ENCODE measurements at places on chromosomes 2 and 18.

DNA sequence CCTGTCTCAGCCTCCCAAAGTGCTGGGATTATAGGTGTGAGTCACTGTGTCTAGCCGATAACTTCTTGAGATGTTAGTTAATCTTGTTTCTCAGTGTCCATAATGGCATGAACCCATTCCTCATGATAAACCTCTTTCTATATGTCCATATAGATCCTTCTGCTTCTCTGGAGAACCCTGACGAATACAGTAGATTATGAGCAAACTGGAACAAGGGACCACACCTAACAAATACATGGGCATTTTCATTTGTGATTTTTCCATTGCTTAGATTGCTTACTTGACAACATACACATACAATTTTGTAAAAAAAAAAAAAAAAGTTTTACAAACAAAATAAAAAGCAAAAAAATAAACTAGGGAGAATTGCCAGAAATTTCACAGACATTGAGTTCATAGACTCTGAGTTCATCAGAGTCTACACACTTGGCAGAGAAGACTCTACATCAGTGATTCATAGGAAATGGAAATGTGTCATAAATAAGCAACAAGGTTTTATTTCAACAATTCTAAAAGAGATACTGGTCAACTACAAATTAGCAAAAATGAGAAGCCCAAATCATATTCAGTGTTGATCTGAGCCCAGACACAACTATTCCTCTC is 96.7 kb downstream of the GALR1 start:
- no peak for DNase-seq

DNA sequence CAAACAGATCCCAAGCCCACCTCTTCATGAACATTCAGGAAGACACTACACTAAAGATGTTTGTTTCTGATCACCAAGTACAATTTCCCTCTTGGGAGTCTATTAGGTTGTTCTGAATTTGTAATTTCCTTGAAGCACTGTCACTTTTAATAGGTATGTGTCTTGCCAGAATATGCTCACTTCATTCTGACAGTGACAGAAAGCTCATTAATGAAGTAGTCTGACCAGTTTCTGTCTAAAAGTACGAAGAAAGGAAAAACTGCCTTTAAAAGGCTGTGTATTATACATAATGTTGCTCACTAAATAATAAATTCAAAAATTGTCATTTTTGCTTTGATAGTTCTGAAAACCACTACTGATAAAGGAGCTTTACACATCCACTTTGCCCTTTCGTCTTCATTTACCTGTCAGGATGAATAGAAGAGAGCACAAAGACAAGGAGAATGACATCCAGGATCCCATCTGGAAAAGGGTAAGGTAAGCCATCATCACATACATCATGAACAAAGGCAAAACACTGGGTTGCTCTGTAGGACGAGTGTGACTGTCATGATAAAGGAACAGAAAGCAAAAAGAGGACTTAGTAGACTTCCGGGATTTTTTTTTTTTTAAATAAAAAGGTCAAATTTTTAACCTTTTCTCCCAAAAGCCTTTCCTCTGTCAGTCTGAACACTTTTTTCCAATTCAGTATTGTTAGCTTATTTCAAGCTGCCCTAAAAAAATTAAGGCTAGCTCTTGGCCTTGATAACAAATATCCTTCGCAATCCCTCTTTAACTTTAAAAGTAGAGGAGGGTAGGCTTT is 103.4 kb downstream of the METTL8 start:
- DNase-seq: no peak

- DNase-seq: no peak
Observed at GRCh38 chr2:128269990-128270671, 48.5 kb downstream of the HS6ST1 start.

GRCh38 chr18:46771141-46771540 is 14.3 kb upstream of the ST8SIA5 start:
- DNase-seq: no peak

- peak; percentile 65 for DNase-seq
Observed at GRCh38 chr18:32552421-32553030, 81.8 kb upstream of the GAREM1 start.

GRCh38 chr18:39241534-39241933 is 1675.9 kb upstream of the CELF4 start:
- no peak for DNase-seq

- no peak for DNase-seq
Observed at GRCh38 chr2:35443087-35443486, 912.5 kb upstream of the CRIM1 start.

DNA sequence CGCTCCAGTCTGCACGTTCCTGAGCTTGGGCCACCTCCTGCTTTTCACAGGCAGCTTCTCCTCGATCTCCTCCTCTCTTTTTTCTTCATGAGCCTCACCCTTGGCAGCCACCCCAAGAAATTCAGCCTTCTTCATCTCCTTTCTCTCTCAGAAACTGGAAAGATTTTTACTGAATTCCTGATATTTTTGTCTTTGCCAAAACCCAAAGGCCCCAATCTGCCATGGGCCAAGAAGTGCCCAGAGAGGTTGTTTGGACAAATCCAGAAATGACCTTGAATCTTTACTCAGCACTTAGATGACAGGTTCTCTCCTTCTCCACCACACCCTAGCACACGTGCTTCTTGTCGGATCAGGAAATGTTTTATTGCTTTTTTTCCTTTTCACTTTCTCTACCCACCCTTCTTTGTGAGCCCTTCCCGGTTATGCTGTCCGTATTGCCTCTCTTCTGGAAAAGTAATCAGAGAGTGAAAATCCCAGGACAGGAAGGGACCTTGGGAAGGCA is 134.5 kb upstream of the TNP1 start:
- no peak for DNase-seq

- DNase-seq: no peak
Observed at GRCh38 chr2:84971510-84972206, 697 bp downstream of the KCMF1 start.

DNA sequence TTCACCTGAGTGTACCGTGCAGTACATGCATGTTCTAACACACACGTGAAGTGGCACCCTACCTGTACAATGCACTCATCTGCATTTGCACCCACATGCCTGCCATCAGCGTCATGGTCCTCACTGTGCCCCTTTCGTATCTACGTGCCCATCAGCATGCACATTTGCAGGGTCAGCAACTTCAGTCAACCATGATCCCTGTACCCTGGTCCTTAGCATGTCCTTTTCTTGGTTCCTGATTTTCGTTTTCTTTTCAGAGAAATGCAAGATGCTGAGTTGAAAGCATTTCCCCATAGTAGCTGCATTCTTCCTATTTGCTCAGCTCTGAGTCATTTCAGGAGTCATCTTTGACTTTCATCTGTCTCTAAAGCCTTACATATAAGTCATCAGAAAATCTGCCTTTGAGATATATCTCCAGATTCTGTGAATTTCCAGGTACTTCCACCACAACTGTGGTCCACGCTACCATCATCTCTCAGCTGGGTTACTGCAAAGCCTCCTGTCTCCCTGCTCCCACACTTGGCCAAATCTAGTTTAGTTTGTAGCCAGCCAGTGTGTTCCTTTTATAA is 14.7 kb upstream of the PUM2 start:
- no peak for DNase-seq

DNA sequence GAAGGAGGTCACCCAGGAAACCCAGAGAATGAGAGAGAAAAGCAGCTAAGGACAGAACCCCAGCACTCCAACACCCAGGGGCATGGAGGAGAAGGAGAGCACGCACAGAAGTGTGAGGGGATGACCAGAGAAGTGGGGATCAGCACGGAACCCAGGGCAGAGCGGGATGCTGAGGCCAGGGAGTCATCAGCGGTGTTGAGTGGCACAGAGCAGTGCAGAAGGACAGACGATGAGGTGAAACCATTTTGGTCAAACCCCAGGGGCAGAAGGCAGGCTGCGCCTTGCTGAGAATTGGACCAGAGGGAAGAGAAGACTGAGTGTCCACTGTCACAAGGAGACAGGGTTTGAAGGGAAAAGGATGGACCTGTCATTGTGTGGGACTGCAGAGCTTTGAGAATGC is 23.4 kb upstream of the ASB18 start:
- no peak for DNase-seq

GRCh38 chr2:56047136-56047535 is 123.6 kb upstream of the EFEMP1 start:
- no peak for DNase-seq

DNA sequence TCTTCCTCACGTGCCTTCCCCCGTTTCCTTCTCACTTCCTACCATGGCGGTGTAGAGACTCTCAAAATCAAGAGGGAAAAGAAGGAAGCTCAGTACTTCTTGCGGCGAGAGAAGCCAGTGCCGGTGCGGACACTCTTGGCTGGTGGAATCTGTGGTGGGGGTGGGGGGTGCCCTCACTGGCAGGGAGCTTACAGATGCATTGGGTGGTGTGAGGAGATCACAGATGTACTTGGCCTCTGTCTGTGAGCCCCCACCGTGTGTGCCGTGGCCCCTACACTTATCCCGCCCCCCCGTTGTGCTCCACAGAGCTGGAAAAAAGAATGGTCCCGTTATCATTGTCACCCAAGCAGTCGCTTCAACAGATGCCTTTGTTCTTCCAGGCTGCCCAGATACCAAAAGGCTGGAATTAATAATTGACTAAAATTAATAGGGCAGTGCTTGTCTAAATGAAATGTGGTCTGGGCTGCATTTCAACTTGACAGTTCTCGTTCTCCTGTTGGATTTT is 79.8 kb downstream of the VAPA start:
- DNase-seq: no peak

GRCh38 chr2:128155970-128156369 is 65.0 kb downstream of the UGGT1 start:
- no peak for DNase-seq

- DNase-seq: peak; percentile 17
Observed at GRCh38 chr2:144230448-144231085, 289.4 kb downstream of the ZEB2 start.

DNA sequence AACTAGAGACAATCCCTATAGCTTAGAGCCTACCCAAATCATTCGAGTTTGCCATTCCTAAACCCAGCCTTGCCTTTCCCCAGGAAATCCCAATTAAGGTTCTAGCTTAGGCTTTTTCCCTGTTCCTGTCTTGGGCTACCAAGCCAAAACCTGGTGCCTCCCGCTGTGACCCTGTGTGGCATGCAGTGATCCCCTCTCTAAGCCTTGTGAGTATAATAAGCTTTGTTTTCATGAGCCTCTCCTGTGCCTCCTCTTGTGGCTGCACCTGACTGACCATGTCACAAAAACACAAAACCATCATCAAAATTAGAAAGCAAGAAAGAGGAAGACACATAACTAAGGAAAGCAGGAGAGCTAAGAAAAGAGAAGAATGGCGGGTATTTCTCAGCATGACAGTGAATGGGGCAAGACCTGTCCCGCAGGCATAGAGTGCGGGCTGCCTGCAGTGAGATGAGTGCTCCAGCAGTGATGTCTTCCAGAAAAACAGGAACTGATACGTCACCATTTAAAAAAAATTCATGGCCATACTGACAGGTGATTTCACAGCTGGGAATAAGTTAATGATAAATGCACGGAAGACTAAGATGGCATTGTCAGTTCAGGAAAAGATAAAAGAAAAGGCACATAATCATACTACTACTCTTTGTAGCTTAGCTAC is 9.2 kb upstream of the PAIP2B start:
- no peak for DNase-seq

DNA sequence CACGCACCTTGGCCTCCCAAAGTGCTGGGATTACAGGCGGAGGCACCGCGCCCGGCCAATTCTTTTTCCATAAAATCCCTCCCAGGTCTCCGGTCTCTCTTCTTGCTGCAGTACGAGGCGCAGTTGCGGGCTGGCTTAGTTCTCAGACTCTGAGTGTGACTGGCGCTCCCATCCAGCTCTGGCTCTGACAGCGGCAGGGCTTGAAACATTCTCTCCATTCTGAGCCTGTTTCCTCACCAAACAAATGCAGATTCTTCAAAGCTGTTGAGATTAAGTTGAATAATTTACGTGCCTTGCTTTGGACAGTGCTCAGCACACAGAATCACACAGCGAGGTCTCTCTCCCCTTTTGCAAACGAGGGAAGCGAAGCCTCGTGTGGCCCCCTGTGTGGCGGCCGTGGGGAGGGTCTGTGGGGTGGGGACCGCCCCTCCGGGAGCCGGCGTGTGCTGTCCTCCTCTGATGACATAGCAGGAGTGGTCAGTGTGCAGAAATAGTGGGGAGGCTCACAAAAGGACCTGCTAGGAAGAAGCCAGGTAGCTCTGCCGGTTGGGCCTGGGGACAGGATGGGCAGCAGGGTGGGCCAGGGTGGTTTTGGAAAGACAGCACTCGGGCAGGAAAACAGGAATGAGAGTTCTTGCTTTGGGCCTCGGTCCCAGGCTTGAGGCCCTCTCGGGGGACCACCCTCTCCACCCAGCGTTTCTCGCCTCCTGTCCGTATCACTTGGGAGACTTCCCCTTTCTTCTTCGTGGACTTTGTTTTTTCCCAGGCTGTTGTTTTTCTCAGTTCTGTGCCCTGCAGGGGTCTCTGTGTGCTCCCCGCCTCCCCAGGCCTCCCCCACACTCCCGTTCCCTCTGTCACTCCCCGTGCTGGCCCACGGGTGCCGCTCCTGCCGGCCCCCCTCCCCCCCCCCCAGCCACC is 75.0 kb downstream of the KCNG2 start:
- DNase-seq: no peak

DNA sequence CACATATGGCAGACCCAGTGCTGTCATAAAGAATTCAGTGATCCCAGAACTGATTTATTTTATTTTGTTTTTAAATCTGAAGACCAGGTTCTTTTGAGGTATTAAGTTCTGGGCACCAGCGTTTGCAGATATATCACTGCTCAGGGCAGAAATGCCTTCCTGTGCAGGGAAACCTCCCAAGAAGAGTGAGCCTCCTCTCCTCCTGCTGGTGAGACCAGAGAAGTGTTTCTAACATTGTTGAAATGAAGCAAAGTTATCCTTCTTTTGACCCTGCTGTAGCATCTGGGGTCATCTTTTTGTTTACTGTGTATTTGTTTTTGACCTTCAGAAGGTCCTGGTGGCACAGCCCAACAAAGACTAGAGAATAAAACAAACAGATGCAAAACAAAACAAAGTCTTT is 94.0 kb downstream of the AQP4 start:
- DNase-seq: no peak

GRCh38 chr2:186125625-186126024 is 360.4 kb upstream of the ZC3H15 start:
- no peak for DNase-seq

- no peak for DNase-seq
Observed at GRCh38 chr2:201707753-201708152, 9.3 kb upstream of the MPP4 start.

- no peak for DNase-seq
Observed at GRCh38 chr2:230942920-230943896, 18.2 kb upstream of the GPR55 start.

- DNase-seq: no peak
Observed at GRCh38 chr2:208208335-208209085, 18.7 kb upstream of the C2orf80 start.

GRCh38 chr2:182942756-182943155 is 76.3 kb upstream of the FRZB start:
- DNase-seq: no peak

DNA sequence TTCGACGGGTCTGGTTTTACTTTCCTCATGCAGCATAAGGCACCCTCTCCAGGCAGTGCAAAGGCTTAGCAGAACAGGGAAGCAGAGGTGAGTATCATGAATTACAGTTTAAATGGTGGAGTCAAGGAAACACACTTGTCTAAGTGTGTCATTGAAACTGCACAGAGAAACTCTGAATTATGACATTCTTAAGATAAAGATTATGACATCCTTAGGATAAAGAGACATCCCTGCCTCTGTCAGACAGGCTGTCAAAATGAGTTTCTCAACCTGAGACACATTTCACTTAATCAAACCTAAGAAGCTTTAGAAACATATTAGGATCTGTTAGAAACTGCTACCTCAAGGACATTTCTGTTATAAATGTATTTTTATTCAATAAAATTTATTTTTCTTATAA is 113.2 kb downstream of the DHRS9 start:
- no peak for DNase-seq

- DNase-seq: no peak
Observed at GRCh38 chr2:65161551-65162100, 31.7 kb upstream of the RAB1A start.

- no peak for DNase-seq
Observed at GRCh38 chr18:5620289-5620688, 76.5 kb upstream of the EPB41L3 start.
